Umbilical cord (tissue), 2 donors: ENCODE measurements at places on chromosomes 12 and 14.

- peak; percentile 55 for DNase-seq
These were observed 545 bp downstream of the LIMA1 start for GRCh38 chr12:50282721-50283228.

- DNase-seq, result no peak
These were observed 349.7 kb upstream of the DIO2 start for GRCh38 chr14:80560800-80561657.

- DNase-seq, result peak; percentile 80
These were observed 2.1 kb downstream of the CKAP4 start for GRCh38 chr12:106245767-106246166.

DNA sequence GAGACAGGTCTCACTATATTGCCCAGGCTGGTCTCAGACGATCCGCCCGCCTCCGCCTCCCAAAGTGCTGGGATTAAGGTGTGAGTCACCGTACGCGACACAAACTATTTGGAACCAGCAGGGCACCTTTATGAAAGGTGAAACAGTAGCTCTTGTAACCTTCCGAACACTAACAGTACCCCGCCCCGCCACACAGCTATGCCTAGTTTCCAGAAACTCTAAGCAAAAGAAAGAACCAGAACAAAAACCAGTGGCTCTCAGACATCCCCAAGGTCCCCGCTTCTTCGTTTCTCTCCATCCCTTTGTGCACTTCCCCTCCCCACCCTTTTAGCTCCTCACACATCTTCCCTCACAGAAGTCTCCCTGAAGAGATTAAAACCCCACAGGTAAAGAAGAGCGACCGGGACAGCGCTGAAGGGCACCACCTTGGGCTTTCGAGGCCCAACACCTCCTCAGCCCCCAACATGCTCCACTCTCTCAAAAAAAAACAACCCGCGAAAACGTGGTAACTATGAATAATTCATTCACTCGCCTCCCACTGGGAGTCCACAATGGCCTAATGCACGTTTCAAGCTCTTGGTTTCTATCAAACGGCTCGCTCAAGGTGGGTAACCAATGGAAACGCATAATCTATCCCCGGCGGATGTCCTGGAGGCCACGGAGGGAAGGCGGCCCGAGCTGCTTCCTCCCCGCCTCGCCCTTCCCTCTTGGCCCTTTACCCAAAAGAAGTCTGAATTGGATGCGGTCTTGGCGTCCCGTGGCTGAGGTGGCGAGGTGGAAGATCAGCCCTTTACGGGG, 877 bp downstream of the BAG5 start:
- DNase-seq, result peak; percentile 68

GRCh38 chr14:105979446-105979845, 453.1 kb downstream of the TMEM121 start:
- no peak for DNase-seq

DNA sequence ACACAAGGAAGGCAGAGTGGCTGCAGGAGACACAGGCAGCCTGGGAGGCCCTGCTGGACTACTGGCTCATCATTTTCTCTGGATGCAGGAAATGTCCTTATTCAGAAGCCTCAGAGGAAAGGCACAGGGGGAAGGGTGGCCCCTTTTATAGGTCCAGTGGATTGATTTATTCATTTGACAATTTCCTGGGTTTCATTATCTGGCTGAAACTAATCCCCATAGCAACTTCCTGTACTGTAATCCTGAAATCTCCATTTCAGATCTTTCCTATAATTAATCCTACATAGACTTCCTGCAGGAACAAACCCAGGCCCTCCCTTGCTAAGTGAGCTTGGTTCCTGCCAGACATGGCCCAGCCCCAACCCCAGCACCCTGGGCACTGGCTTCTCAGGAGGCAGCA, 23.0 kb downstream of the KRT76 start:
- DNase-seq, result no peak

GRCh38 chr14:77562681-77563080, 53.8 kb downstream of the SPTLC2 start:
- DNase-seq, result no peak

DNA sequence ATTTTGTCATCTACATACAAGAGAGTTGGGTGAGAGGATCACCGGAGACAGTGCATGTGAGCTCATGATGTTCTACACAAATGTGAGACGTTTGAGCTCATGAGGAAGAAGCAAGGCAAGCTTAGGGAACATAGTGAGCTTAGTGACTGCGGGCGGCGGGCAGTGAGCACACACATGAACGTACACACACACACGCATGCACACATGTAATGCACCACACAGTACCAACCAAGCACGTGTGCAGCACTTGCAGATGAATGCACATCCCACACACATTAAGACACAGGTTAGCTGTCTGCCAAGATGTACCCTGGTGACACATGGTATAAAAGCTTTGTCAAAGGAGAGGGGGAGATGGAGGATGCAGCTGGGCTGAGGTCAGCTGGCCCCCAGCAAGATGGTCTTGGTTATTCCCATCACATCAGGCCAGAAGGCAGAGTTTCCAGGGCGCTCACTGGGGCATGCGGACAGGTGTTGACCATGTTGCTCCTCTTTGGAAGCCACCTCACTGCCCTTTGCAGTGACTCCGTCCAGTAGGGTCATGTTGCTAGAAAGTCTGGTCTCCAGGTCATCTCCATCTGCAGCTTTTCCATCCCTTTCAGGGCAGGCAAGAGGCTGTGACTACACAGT, 8.7 kb upstream of the CACNA2D4 start:
- DNase-seq, result no peak

- peak; percentile 21 for DNase-seq
These were observed 34.4 kb downstream of the CDK17 start for GRCh38 chr12:96365604-96366380.

GRCh38 chr12:12952036-12952435, at the start of gene GPRC5D:
Gene GPRC5D (minus strand): TSS chr12:12952170. CDS start chr12:12950384, 1,786 bp downstream.
- no peak for DNase-seq

DNA sequence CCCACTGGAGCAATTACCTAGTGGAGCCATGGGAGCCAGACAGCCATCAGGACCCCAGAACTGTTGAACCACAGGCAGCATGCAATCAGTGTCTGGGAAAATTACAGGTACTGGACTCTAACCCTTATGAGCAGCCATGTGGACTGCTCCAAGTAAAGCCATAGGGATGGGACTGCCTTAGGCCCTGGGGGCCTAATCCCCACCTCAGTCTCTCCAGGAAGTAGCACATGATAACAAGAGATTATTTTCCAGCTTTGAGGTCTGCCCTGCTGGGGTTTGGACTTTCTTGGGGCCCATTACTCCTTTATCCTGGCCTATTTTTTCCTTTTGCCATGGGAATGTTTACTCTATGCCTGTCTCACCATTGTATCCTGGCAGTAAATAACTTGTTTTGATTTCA, 226.8 kb downstream of the AEBP2 start:
- DNase-seq, result no peak

GRCh38 chr12:1498199-1498740, 96.1 kb downstream of the FBXL14 start:
- no peak for DNase-seq

- peak; percentile 84 for DNase-seq
These were observed 18.8 kb upstream of the GAS2L3 start for GRCh38 chr12:100554608-100555077.

GRCh38 chr14:92785667-92786426, 8.3 kb upstream of the GOLGA5 start:
- DNase-seq, result peak; percentile 54

- DNase-seq, result no peak
These were observed 198.5 kb downstream of the KCNC2 start for GRCh38 chr12:75011120-75011519.
